ENCODE measurements at places on chromosomes 6 and 20.

- no peak for DNase-seq
Observed at GRCh38 chr20:6780433-6781190, 13.1 kb downstream of the BMP2 start.

- no peak for DNase-seq
Observed at GRCh38 chr6:12570461-12571030, 146.0 kb upstream of the PHACTR1 start.

DNA sequence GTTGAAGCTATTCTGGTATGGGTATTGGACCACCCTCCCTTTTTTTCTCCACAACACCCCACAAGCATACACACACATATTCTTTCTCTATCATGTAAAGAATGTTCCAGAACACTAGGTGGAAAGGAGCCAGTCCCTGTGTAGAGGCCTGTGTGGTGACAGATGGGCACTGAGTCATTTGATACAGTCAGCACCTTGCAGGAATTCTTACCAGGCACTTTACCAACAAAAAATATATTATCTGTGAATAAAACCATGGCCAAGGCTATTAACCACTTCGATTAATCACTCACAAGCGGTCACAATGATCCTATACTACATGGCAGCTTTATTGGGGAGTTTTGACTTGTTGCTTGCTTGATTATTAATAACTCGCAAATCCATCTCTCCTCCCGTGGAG, 149.5 kb downstream of the BFSP1 start:
- DNase-seq: no peak

GRCh38 chr20:16620961-16621360, 47.7 kb upstream of the KIF16B start:
- no peak for DNase-seq

- no peak for DNase-seq
Observed at GRCh38 chr6:39432330-39433025, 110.0 kb upstream of the KCNK16 start.

GRCh38 chr6:12312736-12313135, 22.6 kb downstream of the EDN1 start:
- DNase-seq: no peak

DNA sequence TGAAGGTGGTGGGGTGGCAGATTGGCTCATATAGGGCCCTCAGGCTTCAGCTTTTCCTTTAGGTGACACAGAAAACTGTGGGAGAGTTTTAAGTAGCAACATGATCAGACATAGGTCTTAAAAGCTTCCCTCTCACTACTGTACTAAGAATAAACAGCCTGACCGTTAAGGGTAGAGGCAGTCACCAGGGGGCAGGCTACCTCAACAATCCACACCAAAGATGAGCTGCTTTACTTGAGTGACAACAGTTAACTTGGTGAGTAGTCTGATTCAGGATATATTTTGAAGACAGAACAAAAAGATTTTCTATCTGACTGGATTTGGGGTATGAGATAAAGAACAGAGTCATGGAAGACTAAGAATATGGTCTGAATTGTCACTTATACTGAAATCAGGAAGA, 193.1 kb upstream of the SHLD1 start:
- peak; percentile 9 for DNase-seq

GRCh38 chr6:161091972-161092701, 100.6 kb downstream of the MAP3K4 start:
- no peak for DNase-seq

GRCh38 chr6:5892669-5893068, 114.1 kb downstream of the NRN1 start:
- no peak for DNase-seq

GRCh38 chr6:132192631-132193030, 208.6 kb downstream of the MOXD1 start:
- DNase-seq: no peak

DNA sequence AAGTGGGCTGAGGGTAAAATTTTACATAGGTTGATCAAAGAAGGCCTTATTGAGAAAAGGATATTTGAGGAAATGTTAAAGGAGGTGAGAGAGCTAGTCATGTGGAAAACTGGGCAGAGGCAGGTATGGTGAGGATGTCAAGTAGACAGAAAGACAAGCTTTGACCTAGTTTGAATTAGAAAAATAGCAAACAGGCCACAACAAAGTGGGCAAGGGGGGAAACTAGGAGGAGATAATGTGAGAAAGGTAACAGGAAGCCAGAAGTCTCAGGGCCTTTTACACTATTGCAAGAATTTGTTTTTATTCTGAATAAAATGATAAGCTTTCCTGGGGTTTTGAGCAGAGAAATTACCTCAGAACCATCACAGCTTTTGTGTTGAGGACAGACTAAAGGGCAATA, 115.7 kb downstream of the RWDD2A start:
- no peak for DNase-seq

- no peak for DNase-seq
Observed at GRCh38 chr6:82144852-82145340, 102.6 kb downstream of the IBTK start.

GRCh38 chr6:139903411-139904157, 529.1 kb upstream of the CITED2 start:
- no peak for DNase-seq

All from cerebellar nuclear complex (tissue), 1 donor.